Cardiac septum (tissue), 1 donor: ENCODE measurements at places on chromosomes 2 and 18. TPM values are rescaled to one million over a fixed set of nuclear protein-coding genes. Genes with fewer than 3 reads are reported as not detected.

- DNase-seq = no peak
These were observed 25.7 kb upstream of the IL1R1 start for GRCh38 chr2:102116630-102117471.

DNA sequence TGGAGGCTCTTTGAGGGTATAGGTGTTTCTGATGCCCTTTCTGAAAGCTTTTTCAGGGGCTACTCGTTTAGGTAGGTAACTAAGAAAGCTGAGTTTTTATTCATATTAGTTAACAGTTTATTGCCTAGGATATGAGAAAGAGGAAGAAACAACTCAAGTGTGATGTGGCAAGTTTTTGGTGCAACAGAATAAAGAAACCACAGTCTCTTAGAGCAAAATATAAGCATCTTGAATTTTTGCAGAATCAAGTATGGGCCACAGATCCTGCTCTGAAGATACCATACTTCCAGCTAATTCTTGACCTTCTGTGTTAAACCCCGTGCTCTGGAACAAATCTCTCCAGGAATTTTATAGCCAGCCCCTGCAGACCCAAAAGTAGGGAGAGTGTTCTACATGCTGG, 147.7 kb upstream of the SLC1A4 start:
- no peak for DNase-seq

DNA sequence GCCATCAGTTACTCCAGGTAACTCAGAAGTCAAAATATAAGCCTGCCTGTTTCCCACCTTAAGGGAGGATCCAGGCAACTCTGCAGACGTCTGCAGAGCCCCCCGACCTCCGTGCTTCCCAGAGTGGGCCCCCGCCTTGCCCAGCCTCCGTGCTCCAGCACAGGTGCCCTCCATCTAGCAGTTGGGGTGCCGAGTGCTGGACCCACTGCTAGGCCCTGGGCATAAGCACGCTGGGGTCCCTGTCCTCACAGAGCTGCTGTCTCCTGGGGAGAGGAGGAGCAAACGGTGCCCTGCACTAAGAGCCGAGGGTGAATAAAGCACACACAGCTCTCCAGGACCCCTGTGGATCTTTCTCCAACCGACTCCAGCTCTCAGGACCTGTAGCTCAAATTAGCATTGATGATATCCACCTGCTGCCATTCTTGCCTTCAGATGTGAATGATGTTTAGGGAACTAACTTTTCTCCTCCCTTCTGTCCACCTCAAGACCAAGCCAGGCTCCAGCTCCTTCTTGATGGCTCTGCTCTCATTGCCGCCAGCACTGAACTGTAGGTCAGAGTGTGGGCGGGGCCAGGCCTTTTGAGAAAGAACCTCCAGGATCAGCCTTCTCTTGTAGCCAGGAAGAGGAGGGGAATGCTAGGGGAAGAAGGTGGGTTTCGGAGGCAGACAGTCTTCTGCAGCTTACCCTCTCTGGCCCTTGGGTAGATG, 121.2 kb downstream of the SMAD7 start:
- DNase-seq = peak; percentile 61

- no peak for DNase-seq
These were observed 17.0 kb upstream of the OTOF start for GRCh38 chr2:26494891-26495290.

- DNase-seq = no peak
These were observed 233.4 kb downstream of the AGPS start for GRCh38 chr2:177625744-177626650.

- peak; percentile 92 for DNase-seq
These were observed at the start of gene METTL5 for GRCh38 chr2:169824373-169825333. TSS of gene METTL5 (minus strand) at chr2:169824905. CDS start at chr2:169824597, 308 bp downstream.

DNA sequence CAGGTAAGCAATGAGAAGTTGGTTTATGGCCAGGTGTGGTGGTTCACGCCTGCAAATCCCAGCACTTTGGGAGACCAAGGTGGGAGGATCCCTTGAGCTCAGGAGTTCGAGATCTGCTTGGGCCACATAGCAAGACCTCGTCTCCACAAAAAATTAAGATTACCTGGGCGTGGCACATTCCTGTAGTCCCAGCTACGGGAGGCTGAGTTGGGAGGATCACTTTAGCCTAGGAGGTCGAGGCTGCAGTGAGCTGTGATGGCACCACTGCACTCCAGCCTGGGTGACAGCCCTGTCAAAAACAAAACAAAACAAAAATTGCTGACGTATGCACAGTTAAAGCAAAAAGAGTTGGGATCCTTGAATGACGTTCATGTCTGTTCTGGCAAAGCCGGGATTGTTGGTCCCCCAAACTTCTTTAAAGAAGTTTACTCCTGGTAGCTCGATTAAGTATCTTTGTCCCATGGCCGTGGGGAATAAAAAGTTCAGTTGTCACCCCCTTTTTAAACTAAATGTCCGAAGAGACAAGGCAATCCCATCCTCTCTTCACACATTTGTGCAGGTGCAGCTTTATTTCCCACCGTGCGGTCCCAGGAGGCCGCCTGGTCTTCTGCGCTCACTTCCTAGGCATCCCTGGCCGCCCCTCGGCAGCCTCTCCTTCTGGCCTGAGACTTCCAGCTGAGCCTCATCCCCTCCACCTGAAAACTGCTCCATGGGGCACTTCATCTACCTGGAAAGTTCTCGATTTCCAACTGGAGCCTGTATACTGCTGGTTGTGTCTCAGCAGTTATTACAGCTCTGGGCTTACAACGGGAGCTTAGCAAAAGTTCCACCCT, 762 bp upstream of the SPOPL start:
- no peak for DNase-seq

GRCh38 chr2:211664321-211664720, 874.3 kb downstream of the ERBB4 start:
- DNase-seq = no peak

The ARHGEF4 gene
- total RNA-seq = 3.9 TPM

The CFC1 gene
- not detected for total RNA-seq

The RNF144A gene
- total RNA-seq = 11.7 TPM

The NEDD4L gene
- 49.3 TPM for total RNA-seq
